ENCODE measurements at places on chromosomes 3 and 15. TPM values are rescaled to one million over a fixed set of nuclear protein-coding genes. Genes with fewer than 3 reads are reported as not detected.
A peak's percentile ranks its signal among the peaks of the same experiment; 100 is the strongest.

Gene EEF1AKMT4
- total RNA-seq = 1.8 TPM

GRCh38 chr3:194687638-194688199, 2.0 kb downstream of the FAM43A start:
- peak; percentile 75 for DNase-seq

DNA sequence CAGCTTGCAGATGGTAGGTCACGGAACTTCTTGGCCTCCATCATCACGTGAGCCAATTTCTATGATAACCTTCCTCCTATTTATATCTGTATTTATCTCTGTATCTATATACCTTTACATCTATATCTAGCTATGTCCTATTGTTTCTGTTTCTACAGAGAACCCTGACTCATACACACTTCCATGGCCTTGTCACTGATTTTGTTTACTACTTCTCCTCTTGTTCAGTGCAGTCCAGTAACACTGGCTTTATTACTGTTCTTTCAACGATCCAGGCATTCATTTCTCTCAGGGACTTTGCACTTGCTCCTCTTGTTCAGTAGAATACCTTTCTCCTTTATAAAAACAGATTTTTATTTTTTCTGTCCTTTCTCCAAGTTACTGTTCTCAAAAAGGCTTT, 937.0 kb upstream of the ALCAM start:
- no peak for DNase-seq

- no peak for DNase-seq
Measured at GRCh38 chr3:86865506-86865905, 125.4 kb downstream of the VGLL3 start.

- DNase-seq = no peak
Measured at GRCh38 chr3:123678108-123678511, 93.3 kb upstream of the HACD2 start.

- DNase-seq = no peak
Measured at GRCh38 chr3:146540236-146540635, 4.2 kb downstream of the PLSCR1 start.

Gene ACSBG1
- not detected for total RNA-seq
